Brain microvascular endothelial cell (primary cell): ENCODE measurements at places on chromosomes 11 and 22.

GRCh38 chr11:84963240-84963639 is 663.9 kb downstream of the DLG2 start:
- peak; percentile 17 for DNase-seq

DNA sequence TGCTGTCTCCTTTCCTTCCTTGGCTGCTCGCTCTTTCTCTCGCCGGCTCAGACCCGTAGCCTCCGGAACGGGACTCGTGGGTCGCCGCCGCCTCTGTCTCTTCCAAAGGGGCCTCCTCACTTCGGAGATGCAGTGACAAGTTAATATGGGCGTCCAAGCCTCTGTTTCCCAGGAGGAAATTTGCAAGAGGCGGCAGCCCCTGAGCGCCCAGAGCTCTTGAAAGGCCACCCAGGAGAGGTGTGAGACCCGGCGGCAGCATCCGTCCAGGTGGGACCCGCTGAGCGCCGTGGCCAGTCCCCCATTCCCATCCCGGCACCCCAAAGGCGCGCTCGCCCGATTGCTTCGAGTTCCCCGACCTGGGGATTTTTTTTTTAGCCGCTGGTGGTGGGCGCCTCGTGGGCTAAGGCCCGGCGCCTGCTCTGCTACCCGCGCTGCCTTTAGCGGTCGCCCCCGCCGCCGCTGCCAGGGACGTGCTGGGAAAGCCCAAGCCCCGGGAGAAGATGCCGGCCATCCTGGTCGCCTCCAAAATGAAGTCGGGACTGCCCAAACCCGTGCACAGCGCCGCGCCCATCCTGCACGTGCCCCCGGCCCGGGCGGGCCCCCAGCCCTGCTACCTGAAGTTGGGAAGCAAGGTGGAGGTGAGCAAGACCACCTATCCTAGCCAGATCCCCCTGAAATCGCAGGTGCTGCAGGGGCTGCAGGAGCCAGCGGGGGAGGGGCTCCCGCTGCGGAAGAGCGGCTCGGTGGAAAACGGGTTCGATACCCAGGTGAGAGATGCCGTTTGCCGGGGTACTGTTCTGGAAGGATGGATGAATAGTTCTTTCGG is 772 bp downstream of the NAV2 start:
- peak; percentile 4 for DNase-seq

DNA sequence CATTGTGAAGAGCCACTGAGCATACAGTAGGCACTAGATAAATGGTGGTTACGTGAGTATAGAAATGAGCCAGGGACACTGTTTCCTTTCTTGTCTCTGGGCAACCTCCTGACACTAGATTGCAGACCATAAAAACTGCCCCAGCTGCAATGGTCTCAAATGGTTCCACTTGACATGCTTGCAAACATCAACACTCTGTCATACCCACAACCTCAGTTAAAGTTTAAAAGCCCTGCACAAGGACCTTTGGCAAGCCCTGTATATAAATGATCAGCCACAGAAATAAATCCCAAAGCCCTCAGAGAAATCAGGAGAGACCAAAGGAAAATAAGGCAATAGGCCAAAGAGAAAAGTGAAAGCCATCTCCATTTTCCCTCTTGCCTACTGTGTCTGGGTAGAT is 20.7 kb downstream of the PLEKHA7 start:
- no peak for DNase-seq

DNA sequence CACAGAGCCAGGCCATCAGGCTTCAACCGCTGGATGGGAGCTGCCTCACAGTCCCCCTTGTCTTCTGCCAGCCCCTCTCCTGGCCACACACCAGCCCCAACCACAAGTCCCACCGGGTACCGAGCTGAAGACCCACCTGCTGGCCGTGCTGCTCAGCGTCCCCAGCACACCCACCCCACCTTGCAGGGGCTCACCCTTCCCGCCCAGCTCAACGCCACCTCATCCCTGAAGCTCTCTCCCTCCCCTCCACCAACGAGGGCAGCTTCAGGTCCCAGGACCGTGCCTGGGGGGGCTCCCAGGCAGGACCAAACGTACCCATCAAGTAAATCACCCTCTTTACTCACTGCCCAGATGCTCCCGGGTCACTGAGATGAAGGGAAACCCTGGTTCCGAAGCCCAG is 141.0 kb downstream of the CRYBB2 start:
- DNase-seq: no peak

DNA sequence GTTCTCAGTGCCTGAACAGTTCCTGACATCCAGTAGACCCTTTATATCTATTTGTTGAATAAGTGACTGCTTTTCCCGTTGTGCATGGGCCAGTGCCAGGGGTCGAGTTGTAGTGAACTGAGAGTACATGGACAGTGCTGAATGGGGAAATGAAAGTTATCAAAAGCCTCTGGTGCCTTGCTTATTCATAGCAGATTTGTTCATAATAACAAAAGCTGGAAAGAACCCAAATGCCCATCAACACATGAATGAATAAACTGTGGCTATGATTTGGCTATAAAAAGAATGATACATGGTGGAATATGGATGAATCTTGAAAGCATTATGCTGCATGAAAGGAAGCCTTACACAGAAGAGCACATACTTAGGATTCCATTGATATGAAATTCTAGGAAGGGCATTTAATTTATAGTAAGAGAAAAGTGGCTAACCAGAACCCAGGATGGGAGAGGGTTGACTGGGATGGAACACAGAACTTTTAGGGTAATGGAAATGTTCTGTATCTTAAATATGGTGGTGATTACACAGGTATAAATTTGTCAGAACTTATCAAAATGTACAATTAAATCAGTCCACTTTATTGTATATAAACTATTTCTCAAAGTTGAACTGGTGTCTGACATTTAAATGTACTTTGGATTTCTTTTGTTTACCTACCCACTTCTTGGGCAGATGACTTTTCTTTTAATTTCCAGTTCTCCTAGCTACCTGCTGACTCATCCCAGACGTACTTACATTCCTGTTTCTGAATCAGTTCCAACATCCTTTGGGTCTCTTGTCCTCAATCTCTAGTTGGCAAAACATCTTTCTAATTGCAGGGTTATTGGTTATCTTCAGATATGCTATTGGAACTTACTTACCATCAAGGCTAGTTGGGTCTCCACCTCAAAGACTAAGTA is 42.8 kb downstream of the PACS1 start:
- peak; percentile 84 for DNase-seq

- DNase-seq: no peak
These were observed 5.0 kb downstream of the DGKZ start for GRCh38 chr11:46352063-46352841.

GRCh38 chr22:49154433-49154832 is 673.2 kb downstream of the BRD1 start:
- no peak for DNase-seq

- no peak for DNase-seq
These were observed 16.1 kb downstream of the TREH start for GRCh38 chr11:118663381-118663780.

DNA sequence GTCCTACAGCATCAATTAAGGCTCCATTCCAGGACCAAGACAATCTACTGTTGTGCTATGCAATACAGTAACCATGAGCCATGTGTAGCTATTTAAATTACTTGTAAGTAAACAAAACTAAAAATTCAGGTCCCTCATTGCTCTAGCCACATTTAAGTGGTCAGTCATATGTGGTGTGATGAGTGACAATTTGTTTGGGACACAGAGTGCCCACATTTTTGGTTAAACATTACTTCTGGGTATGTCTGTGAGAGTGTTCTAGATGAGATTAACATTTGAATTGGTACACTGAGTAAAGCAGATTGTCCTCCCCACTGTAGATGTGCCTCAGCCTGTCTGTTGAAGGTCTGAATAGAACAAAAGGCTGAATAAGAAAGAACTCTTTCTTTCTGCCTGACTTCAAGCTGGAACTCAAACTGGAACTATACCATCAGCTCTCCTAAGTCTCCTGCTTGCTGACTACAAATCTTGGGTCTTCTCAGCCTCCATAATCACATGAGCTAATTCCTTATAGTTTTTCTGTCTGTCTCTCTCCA is 15.8 kb downstream of the KBTBD3 start:
- DNase-seq: no peak

- no peak for DNase-seq
These were observed 7.4 kb downstream of the PKNOX2 start for GRCh38 chr11:125171974-125172373.

DNA sequence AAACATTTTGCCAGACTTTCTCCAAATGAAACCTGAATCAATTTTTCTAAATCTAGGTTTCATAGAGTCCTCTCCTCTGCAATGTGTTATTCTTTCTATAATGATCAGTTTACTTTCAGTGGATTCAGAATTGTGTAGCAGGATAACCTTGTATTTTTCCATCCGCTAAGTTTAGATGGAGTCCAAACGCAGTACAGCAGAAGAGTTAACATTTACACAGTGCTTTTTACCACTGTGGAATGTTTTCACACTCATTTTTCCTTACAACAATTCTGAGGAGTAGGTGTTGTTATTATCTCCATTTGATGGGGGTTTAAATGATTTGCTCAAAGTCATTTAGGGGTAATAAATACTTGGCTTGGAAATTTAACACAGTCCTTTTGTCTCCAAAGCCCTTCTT is 9.6 kb downstream of the RAG1 start:
- no peak for DNase-seq

GRCh38 chr11:88484873-88485621 is 147.5 kb upstream of the CTSC start:
- peak; percentile 44 for DNase-seq

DNA sequence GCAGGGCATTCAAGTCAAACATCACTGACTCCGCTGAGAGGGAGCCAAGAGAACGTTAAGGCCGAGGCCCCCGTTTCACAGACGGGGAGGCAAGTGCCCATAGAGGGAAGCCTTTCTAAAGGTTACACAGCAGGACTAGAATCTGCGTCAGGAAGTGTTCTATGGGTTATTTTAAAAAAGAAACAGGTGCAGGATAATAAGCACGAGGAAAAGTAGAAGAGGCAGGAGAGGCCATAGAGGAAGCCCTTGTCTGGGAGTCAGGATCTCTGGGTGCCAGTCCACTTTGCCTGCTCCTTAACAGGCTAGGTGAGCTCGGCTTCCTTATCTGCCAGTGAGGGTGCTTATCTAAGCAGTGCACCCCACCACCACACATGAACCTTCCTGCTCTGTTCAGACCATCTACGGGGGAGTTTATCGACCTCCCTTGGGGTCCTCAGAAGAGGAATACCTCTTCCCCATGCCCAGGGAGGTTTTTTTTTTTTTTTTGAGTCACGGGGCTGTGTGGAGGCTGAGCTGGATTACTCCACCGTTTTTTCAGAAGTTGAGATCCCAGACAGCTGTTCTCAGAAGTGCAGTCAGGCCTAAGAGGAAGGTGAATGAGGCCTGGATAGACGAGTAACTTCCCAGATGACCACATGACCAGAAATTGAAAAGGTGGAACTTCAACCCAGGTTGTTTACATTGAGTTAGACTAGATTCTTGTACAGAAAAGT is 1.2 kb upstream of the FCHSD2 start:
- no peak for DNase-seq

DNA sequence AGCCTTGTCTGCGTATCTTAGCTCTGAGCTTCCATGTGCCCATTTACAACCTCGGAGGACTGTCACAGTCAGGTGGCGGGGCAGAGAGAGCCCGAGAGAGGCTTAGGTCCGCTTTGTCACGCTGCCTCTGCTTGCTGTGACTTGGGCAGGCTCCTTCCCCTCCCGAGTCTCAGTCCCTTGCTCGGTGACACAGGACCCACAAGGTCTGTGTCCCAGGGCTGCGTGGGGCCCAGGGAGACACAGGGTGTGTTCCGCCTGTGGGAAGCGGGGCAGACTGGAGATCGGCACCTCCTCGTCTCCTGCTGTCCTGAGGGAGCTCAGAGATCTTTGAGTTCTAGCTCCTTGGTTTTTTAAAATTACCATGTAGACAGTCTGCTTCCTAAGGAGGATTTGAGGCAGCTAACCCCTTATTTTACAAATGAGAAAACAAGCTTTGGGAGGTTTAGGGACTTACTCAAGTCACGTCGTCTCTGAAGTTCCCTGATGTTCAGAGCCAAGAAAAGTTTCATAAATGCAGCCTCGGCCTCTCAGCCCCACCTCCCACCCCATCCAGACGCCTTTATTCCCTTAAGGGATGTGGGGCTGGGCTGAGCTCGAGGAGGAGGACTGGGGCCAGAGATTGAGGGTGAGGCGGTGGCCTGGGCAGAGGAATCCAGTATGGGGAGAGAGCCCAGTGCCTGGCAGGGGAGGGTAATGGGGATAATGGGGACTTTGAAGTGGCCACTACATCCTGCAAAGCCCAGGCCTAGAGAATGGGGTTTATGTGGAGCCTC is 103.6 kb downstream of the NECTIN1 start:
- DNase-seq: no peak

- DNase-seq: no peak
These were observed at the start of gene TUB for GRCh38 chr11:8080674-8081590. Gene TUB, plus strand, starts transcription at chr11:8081211. Its CDS starts 300 bp downstream, at chr11:8081511.

DNA sequence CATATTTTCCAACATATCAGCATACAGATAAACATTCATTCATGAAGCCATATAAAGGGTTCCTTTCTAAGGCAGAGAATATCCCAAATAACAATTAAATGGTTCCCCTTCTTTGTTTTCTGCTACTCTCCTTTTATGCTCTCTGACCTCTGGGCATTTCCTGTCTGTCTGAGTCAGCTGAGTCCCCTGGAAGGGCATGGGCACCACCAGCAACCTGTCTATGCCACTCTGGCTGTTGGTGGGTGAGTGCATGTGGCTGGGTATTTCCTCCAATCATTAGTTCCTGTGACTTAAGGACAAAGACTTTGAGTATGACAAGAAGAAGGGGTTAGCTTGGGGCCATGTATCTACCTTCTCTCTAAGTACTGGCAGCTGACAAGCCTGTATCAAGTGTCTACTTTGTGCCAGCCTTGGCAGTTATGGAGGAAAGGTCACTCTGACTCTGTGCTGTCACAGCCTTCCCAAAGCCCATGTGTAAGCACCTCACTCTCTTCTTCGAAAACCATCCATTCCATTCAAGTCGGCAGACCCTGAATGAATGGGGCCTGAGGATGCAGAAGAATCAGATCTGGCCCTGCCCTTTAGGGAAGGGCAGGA is 86.3 kb upstream of the PHOX2A start:
- no peak for DNase-seq

DNA sequence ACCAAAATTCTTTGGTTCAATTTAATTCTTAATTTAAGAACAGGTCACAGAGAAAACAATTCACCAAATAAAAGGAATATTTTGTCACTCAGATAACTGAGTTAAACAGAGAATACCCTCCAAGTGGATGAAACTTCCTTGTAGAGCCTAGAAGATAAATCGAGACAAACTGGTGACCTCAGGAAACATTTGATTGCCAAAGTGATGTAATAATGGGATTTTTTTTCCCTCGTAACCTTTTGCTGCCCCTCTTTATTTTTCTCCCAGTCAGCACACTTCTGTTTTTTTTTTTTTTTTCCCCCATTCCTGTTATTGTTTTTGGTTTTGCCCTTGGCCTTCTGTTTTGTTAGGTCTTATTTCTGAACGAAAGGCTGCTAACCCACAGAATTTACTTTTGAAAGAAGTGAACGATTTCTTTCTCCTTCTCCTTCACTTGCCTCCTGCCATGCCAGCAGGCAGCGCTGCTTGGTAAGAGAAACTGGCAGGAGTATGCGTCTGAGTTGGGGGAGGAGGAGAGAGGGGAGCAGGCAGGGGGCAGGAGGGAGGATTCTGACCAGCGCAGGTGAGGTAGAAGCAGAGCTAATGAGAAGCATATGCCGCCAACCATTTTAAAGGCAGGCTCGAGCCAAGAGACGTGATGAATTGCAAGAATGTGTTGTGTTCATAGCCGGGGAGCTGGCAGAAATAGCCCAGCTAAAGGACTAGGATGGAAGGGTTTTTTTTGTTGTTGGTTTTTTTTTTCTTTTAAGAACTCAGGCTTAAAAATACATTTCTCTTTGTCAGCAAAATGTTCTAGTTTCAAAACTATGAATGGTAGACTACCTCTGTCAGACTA is 121.9 kb upstream of the MTMR2 start:
- peak; percentile 43 for DNase-seq
